Femur (tissue), 1 donor: ENCODE measurements at places on chromosomes 1 and 21.
A peak's percentile ranks its signal among the peaks of the same experiment; 100 is the strongest.

DNA sequence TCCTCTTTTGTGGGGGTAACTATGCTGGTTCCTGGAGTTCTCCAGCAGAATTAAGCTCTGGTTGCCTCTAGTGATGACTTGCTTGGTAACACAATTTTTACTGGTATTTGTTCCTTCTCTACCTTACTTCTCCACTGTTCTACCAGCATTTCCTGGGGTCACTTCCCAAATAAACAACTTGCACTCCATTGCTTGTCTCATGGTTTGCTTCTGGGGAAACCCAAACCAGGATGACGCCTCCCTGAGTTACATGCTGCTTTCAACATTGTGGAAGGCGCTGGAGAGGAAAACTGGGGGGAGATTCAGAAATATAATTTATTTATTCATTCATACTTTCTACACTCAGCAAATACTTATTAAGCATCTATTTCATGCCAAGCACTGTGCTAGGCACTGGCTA is 55.3 kb upstream of the AK4 start:
- DNase-seq, result no peak

- DNase-seq, result no peak
Measured at GRCh38 chr1:6474815-6475282, 8.9 kb upstream of the TNFRSF25 start.

- peak; percentile 40 for DNase-seq
Measured at GRCh38 chr1:68175621-68176398, 56.5 kb downstream of the WLS start.

- DNase-seq, result no peak
Measured at GRCh38 chr21:38267136-38267755, 10.5 kb downstream of the KCNJ15 start.

DNA sequence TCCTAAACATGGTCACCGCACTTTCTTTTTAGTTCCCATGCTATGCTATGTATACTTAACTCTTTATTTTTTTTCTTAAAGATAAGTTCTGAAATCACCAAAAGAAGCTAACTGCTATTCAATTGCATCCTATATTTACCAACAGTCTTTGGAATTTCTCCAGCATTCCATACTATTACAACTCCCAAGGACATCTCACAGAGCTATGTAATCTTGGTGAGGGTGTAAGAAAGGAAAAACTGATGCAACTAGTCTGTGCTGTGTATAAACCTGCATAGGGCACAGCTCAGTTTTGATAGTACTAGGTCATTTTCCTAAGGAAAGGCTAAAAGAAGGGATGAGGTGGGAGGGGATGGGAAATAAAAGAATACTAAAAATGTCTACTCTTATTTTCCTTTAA is 78.0 kb downstream of the PTPN14 start:
- DNase-seq, result no peak

DNA sequence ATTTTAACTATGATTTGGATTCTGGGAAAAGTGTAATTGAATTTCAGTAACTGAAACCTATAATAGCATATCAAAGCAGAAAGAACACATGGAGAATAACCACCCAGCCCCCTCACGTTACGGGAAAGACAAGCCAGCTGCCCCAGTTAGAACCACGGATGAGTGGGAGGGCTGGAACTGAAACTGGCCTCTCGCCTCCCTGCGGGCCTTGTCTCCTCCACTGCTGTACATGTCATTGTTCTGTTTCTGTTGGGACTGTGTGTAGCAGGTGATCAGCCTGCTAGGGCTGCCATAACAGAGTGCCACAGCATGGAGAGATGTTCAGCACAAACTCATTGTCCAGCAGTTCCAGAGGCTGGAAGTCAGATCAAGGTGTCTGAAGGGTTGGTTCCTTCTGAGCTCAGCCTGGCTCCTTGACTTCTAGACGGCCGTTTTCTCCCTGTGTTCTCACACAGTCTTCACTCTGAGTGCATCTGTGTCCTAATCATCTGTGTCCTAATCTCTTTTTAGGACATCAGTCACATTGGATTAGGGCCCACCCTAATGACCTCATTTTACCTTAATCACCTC is 52.4 kb downstream of the MAP3K21 start:
- no peak for DNase-seq

DNA sequence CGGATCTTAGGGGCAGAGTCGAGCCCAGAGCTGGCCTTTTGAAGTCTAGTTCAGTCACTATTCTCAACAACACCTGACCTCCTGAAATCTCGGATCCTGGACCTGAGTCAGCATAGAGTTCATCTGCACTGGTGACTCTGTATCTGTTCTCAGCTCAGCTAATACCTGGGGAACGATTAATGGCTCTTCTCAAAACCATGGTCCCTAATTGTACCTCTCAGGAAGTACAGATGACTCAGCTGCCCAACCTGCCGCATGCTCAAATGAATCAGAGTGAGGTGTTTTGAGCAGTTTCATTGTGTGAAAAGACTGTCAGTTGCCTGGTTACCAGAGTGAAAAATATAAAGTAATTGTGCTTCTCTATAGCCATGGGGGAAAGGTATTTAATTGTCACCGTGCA is 89.2 kb downstream of the SLC35F3 start:
- DNase-seq, result no peak

- no peak for DNase-seq
Measured at GRCh38 chr1:60488847-60489246, 415.3 kb upstream of the C1orf87 start.

DNA sequence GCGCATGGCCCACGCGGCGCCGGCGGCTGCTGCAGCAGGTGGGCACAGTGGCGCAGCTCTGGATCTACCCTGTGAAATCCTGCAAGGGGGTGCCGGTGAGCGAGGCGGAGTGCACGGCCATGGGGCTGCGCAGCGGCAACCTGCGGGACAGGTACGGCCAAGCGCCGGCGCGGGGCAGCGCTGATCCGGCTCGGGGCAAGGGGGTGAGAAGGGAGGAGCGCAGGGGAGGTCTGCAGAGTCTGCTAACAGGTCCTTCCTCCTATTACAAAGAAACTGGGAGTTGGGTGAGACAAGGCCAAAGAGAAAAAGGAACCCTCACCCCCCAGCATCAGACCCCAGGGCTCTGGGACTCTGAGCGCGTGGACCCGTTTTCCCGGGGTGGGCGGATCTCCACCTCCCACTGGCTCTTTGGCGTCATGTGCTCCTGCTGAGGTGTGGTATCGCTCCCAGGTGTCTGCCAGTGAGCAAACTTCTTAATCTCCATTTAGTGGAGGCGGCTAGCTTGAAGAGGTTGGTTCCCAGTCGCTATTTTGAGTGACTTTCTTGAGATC is 431 bp downstream of the MTARC1 start:
- DNase-seq, result no peak

- DNase-seq, result no peak
Measured at GRCh38 chr21:44751799-44752636, 40.6 kb upstream of the TSPEAR start.

- DNase-seq, result no peak
Measured at GRCh38 chr1:104056786-104057185, 307.1 kb downstream of the AMY1C start.

GRCh38 chr1:156592158-156592909 is 758 bp downstream of the NAXE start:
- no peak for DNase-seq

GRCh38 chr1:185578293-185578692 is 155.9 kb upstream of the HMCN1 start:
- DNase-seq, result no peak

- peak; percentile 28 for DNase-seq
Measured at GRCh38 chr1:28580722-28581530, 11.1 kb upstream of the RAB42 start.

DNA sequence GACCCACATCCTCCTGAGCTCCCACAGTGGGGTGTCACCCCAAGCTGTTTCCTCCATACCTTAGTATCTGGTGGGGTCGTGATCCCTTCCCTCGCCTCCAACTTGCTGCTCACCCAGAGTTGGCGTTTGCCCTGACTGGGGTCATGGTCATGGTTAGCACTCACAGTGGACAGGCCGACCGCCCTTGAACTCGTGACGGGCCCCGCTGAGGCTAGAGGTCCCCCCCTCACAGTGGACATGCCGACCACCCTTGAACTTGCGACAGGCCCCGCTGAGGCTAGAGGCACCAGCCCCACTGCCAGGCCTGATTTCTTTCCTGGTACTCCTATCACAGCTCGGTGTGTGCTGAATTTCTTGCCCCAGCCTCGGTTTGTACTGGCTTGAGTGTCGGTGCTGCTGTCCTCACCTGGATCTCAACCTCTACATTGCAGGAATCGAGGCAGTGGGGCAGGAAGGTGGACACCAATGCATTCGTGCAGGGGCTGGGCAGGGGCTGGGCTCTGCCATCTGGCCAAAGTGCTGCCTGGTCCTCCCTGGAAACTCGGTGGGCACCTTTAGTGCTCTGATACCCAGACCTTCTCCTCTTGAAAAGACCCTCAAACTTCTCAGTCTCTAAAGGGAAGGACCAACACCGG is 37.5 kb upstream of the AJAP1 start:
- DNase-seq, result no peak

DNA sequence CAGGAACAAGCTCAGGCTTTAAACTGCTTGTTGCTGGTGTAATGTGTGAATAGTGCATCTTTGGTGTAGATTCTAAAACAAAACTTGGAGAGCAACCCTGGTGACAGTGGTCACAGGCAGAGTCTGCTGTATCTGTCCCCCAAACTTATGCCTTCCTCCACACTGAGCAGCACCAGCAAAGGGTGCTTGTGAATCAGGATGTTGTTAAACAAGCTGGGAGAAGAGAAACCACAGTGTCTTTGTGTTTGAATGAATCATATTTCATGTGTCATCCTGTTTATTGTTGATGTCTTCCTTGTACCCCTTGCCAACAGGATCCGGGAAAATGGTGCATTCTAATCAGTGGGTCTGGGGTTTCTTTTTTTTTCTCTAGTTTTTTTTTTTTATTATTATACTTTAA is 91.9 kb upstream of the COG2 start:
- DNase-seq, result no peak

GRCh38 chr1:160726114-160726497 is 12.9 kb upstream of the SLAMF7 start:
- DNase-seq, result no peak

GRCh38 chr1:2441746-2442145 is 29.4 kb upstream of the PEX10 start:
- DNase-seq, result no peak

- no peak for DNase-seq
Measured at GRCh38 chr1:174874331-174875053, 125.3 kb upstream of the CACYBP start.
